Hindlimb muscle (tissue), 1 donor: ENCODE measurements at places on chromosomes 13 and 19.

GRCh38 chr19:49808711-49809159 is 4.4 kb downstream of the FUZ start:
- peak; percentile 89 for DNase-seq

DNA sequence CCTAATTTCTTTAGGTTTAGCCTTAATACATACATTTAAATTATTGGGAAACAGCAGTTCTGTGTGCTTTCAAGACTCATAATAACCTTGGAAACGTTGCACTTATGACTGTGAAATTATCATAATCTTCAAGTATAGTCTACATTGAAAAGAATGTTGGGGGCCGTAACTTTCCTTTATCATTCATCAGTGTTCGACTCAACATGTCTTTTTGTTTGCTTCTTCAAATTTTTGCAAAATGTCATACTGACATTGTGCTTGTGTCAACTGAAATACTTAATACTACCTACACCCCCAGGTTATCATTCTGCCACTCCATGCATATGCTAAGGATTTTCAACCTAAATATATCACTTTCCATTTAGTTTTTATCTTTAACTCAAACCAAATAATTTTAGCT is 1562.9 kb downstream of the OLFM4 start:
- no peak for DNase-seq

DNA sequence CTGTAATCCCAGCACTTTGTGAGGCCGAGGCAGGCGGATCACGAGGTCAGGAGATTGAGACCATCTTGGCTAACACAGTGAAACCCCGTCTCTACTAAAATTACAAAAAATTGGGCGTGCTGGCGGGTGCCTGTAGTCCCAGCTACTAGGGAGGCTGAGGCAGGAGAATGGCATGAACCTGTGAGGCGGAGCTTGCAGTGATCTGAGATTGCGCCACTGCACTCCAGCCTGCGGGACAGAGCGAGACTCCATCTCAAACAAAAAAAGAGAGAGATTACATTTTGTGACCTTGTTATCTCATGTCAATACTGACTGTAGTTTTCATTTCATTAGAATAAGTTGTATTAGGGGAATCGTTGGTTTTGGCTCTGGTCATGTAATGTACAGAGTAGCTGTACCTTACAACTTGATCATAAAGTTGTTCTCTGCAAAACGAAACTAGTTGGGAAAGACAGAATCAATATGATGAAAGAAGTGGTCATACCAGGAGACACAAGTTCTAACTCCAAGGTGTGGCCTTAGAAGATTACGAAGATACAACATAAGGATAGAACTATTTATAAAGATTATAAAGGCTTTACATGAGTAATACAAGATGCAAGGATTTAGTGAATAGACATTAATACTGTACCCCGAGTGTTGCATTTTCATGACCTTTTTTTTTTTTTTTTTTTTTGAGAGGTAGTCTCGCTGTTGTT is 15.3 kb downstream of the TMEM38A start:
- no peak for DNase-seq

GRCh38 chr13:56515441-56515840 is 625.3 kb upstream of the PRR20A start:
- DNase-seq = no peak

DNA sequence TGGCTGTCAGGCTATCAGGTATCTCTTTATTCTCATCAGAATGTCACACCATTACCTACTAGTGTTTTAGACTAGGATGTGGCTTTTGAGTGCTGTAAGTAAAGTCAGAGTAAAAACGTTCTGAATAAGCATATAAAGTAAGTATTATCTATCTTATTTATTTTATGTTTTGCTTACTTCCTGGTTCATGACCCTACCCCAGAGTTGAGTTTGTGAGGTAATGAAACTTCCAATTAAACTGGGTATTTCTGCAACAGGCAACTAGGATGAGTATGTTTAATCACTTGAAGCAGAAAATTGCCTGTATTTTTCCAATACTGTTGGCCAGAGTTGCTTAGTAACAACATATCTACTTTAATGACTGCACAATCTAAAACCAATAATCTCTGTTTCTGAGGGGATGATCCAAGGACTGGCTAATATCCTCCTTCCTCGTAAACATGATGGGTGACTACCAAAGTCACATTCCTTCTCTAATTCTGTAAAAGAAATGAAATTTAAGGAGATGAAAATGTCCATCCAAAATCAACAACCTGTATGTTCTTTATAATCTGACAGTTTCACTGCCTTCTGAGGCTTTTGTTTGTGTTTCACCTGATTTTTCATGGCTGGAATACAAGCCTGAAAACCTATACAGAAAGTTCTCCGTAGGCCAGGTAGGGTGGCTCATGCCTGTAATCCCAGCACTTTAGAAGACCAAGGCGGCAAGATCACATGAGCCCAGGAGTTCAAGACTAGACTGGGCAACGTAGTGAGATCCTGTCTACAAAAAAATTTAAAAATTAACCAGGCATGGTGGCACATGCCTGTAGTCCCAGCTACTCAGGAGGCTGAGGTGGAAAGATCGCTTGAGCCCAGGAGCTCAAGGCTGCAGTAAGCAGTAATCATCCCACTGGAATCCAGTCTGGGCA is 83.1 kb downstream of the ABCC4 start:
- DNase-seq = no peak

- peak; percentile 9 for DNase-seq
Measured at GRCh38 chr13:26558074-26558805, 757 bp downstream of the WASF3 start.
